Transverse colon (tissue), 4 donors: ENCODE measurements at places on chromosomes 11 and 22.

DNA sequence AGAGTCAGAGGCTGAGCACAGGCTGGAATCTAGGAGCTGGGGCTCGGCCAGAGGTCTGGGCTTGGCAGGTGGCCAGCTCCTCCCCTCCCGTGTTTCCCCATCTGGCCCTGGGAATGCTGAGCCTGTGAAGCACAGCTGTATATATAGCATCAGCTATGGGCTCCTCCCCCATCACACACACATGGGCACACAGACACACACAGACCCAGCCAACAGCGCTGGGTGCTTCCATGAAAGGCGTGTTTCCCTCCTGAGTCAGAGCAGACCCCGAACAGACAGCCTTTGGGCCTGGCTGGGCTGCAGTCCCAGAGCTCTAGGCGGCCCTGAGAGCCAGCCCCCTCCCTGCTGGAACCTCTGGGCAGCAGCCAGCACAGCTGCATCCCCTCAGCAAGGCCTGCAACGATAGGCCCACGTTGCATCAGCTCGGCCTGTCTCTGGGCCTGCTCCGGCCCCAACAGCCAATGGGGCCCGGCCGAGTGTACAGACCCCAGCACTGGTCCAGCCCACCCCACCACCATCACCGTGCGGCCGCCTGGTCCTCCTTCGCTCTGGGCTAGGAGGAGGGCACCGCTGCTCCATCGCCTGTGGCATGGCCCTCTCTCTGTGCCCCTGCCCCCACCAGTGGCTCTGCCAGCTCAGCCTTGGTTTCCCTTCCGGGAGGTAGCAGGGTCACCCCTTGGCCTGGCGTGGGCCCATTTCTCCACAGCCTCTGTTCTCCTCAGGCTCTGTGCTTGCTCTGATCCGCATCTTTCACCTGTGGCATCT, 7.6 kb upstream of the SERPINH1 start:
- H3K4me3 ChIP-seq, result no peak overlapping the region
- no peaks in the 10 kb centered on the region for H3K36me3 ChIP-seq
- no peaks in the 10 kb centered on the region for H3K27me3 ChIP-seq
- peak; percentile 82 for DNase-seq
- peak overlapping the region; percentile 89 for H3K27ac ChIP-seq
- peaks cover 39% of the 10 kb centered on the region for H3K4me1 ChIP-seq

- H3K36me3 ChIP-seq, result no peaks in the 10 kb centered on the region
- H3K4me3 ChIP-seq, result no peak overlapping the region
- H3K4me1 ChIP-seq, result no peaks in the 10 kb centered on the region
- H3K27me3 ChIP-seq, result peaks cover 34% of the 10 kb centered on the region
- H3K27ac ChIP-seq, result no peak overlapping the region
- no peak for DNase-seq
Observed at GRCh38 chr22:22386602-22387385, 121.7 kb downstream of the ZNF280B start.

DNA sequence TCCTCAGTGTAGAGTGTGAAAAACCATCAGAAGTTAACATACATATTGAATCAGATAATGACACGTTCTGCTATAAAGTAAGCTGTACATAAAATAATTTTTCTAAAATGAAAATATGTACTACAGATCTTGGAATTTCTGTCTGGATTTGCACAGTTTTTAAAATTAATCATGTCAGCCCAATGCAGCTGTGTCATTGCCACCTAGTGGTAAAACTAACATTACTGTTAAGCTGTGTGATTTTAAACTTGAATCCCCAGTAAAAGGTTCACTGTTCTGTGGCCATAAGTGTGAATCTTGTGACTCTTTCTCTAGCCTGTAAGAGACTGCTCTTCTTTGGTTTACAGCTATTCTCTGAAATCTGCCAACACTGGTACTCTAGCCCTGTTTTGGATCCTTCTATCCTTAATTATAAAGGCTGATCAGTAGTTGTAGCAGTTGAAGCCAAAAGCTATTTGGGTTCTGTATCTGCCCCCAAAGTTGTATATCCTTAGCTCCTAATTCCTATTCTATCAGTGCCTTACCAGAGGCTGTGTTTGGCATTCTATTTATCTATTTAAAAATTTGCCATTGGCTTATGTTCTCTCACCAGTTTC, 4.0 kb downstream of the JRKL start:
- H3K36me3 ChIP-seq, result no peaks in the 10 kb centered on the region
- no peak for DNase-seq

GRCh38 chr11:117052196-117053149, 45.8 kb downstream of the SIK3 start:
- H3K4me3 ChIP-seq, result no peak overlapping the region
- H3K27ac ChIP-seq, result no peak overlapping the region
- peaks cover 18% of the 10 kb centered on the region for H3K4me1 ChIP-seq
- no peak for DNase-seq

GRCh38 chr22:49645257-49645656, 182.4 kb downstream of the BRD1 start:
- no peak overlapping the region for H3K4me3 ChIP-seq
- H3K27ac ChIP-seq, result no peak overlapping the region
- DNase-seq, result no peak
- no peaks in the 10 kb centered on the region for H3K4me1 ChIP-seq
- no peaks in the 10 kb centered on the region for H3K27me3 ChIP-seq

DNA sequence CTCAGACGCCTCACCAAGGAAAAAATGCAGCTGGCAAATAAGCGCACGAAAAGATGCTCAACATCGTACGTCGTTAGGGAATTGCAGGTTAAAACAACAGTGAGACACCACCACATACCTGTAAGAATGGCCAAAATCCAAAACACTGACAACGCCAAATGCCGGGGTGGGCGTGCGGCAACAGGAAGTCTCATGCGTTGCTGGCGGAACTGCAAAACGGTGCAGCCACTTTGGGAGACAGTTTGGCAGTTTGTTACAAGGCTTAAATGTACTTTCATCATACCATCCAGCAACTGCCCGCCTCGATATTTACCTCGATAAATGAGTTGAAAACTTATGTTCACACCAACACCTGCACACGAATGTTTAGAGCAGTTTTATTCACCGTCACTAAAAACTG, 7.5 kb upstream of the CTSD start:
- H3K36me3 ChIP-seq, result no peaks in the 10 kb centered on the region
- no peaks in the 10 kb centered on the region for H3K27me3 ChIP-seq
- H3K4me3 ChIP-seq, result no peak overlapping the region
- no peak overlapping the region for H3K27ac ChIP-seq

- no peak for DNase-seq
- no peaks in the 10 kb centered on the region for H3K27me3 ChIP-seq
- H3K4me3 ChIP-seq, result no peak overlapping the region
- H3K27ac ChIP-seq, result no peak overlapping the region
Observed at GRCh38 chr11:92423115-92424034, 198.8 kb downstream of the FAT3 start.

DNA sequence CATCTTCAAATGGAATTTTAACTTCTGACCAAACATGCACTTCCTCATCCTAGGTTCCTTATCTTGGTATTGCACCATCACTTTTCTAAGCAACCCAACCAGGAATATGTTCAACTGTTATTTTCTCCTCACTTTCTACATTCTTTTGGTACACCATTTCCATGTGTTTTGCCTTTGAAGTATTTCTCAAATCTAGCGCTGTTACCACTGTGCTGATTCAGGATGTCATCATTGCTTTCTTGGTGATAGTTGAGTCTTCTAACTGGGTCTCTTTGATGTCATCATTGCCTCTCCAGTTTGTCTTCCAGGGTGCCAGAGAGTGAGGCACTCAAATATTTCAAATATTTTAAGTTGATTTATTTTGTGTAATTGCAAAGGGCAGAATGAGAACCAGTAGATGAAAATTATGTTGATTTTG, 47.5 kb downstream of the HORMAD2 start:
- H3K27ac ChIP-seq, result no peak overlapping the region
- no peaks in the 10 kb centered on the region for H3K36me3 ChIP-seq
- DNase-seq, result no peak
- H3K27me3 ChIP-seq, result peaks cover 9% of the 10 kb centered on the region
- H3K4me3 ChIP-seq, result no peak overlapping the region
- no peaks in the 10 kb centered on the region for H3K4me1 ChIP-seq

- DNase-seq, result no peak
- H3K4me3 ChIP-seq, result no peak overlapping the region
- H3K27ac ChIP-seq, result no peak overlapping the region
- H3K36me3 ChIP-seq, result no peaks in the 10 kb centered on the region
Observed at GRCh38 chr11:28105869-28106268, 2.1 kb downstream of the KIF18A start.

GRCh38 chr11:60946601-60947264, 5.2 kb downstream of the SLC15A3 start:
- H3K27ac ChIP-seq, result no peak overlapping the region
- no peaks in the 10 kb centered on the region for H3K27me3 ChIP-seq
- no peaks in the 10 kb centered on the region for H3K36me3 ChIP-seq
- DNase-seq, result no peak

GRCh38 chr11:75642402-75643113, 26.3 kb downstream of the MAP6 start:
- H3K4me1 ChIP-seq, result peaks cover 8% of the 10 kb centered on the region
- H3K4me3 ChIP-seq, result no peak overlapping the region
- no peaks in the 10 kb centered on the region for H3K27me3 ChIP-seq
- H3K36me3 ChIP-seq, result no peaks in the 10 kb centered on the region
- no peak for DNase-seq

DNA sequence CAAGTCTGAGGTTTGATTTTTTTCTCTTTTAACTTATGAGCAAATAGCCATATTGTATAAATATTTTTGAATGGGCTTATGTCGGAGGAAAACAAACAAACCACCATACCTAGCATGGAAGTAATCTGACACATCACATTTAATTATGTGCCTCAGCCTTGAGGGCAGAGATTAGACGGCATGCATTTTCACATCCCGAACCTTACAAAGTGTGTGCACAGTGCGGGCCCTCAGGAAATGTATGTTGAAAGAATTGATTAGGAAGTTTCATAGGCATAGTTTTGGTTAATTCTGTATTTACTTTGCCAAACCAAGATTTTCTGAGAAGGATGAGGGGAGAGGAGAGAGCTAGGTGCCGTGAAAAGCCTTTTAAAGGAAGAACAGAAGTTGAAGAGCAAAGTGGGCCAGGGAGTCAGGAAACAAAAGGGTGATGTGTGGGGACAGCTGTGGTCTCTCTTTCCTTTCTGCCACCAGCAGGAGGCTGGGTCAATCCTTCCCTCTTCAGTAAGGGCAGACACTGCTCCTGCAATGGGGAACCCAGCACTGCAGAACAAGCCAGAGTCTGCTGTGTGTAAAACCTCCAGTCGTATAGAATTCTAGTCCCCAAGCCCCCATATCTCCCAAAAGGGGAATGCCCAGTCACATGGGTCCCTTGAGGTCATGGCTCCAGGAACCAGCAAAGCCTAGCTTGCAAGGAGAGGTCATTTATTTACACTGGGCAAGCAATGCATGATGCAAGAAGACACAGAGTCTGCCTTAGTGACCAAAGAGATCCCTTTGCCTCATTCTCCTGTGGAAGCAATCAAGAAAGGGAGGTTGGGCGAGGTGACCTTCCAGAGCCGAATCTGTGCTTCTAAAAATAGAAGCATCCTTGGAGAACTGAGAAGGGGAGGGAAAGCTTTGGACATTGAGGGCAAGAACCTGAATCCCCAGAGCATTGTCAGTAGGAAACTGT, 71.1 kb upstream of the OLFML1 start:
- H3K27me3 ChIP-seq, result no peaks in the 10 kb centered on the region
- no peak overlapping the region for H3K27ac ChIP-seq
- no peak for DNase-seq
- H3K4me1 ChIP-seq, result no peaks in the 10 kb centered on the region
- H3K36me3 ChIP-seq, result no peaks in the 10 kb centered on the region

- H3K27ac ChIP-seq, result no peak overlapping the region
- no peaks in the 10 kb centered on the region for H3K27me3 ChIP-seq
- H3K4me1 ChIP-seq, result no peaks in the 10 kb centered on the region
- no peaks in the 10 kb centered on the region for H3K36me3 ChIP-seq
- H3K4me3 ChIP-seq, result no peak overlapping the region
- DNase-seq, result no peak
Observed at GRCh38 chr11:10394229-10395101, 60.6 kb upstream of the AMPD3 start.

DNA sequence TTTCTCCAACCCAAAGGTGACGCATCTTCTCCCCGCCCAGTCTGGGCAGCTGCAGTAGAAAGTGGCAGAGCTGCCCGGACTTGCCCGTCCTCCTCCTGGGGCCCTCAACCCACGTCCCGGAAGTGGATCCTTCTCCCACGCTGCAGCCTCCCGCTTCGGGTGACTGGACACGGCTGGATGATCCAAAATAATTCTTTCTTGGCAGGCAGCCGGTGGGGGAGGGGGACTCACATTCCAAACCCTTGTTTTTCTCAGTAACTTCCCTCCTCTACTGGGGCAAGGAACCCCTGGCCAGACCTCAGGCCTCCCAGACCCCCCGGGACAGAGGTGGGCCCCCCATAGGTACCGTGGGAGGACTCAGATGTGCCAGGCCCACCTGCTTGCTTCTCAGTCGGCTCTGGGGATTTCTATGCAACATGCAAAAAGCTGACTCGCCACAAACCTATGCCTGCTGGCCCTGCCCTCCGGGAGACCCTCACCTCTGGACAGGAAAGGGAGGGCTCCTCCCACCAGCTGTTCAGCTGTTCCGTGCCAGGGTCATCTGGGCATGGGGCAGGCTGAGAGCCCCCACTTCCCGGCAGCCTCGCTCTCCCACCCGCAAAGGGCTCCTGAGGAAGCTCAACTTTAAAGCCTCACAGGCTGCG, 1.4 kb downstream of the PLXNB2 start:
- H3K27ac ChIP-seq, result peak overlapping the region; percentile 97
- DNase-seq, result peak; percentile 89
- peak overlapping the region; percentile 94 for H3K4me3 ChIP-seq
- peaks cover 61% of the 10 kb centered on the region for H3K4me1 ChIP-seq

DNA sequence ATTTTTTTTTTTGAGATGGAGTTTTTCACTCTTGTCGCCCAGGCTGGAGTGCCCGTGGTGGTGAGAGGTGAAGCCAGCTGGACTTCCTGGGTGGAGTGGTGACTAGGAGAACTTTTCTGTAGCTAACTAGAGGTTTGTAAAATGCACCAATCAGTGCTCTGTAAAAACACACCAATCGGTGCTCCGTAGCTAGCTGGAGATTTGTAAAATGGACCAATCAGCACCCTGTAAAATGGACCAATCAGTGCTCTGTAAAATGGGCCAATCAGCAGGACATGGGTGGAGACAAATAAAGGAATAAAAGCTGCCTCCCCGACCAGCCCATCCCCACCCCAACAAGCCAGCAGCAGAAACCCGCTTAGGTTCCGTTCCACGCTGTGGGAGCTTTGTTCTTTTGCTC, 4.4 kb upstream of the RAPSN start:
- H3K4me1 ChIP-seq, result no peaks in the 10 kb centered on the region
- no peak for DNase-seq
- no peaks in the 10 kb centered on the region for H3K36me3 ChIP-seq
- no peak overlapping the region for H3K4me3 ChIP-seq

DNA sequence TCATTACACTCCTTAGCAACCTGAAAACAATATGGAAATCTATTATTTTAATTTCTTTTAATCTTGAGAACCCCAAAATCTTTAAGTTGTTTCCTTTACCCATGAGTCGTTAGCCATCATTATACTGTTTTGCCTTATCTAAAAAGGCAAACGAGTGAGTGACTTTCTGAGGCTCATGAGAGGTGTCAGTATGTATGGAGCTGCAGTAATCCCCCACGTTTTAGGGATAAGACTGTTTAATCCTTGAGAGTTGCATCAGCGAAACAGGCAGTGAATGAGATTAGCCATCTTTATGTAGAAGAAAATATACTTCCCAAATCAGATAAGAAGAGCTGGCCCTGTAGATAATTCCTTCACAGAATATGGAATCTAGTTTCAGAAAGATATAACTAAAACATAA, 1147.0 kb downstream of the DLG2 start:
- H3K27me3 ChIP-seq, result no peaks in the 10 kb centered on the region
- H3K4me3 ChIP-seq, result no peak overlapping the region
